ENCODE measurements at places on chromosomes 16 and 17.

DNA sequence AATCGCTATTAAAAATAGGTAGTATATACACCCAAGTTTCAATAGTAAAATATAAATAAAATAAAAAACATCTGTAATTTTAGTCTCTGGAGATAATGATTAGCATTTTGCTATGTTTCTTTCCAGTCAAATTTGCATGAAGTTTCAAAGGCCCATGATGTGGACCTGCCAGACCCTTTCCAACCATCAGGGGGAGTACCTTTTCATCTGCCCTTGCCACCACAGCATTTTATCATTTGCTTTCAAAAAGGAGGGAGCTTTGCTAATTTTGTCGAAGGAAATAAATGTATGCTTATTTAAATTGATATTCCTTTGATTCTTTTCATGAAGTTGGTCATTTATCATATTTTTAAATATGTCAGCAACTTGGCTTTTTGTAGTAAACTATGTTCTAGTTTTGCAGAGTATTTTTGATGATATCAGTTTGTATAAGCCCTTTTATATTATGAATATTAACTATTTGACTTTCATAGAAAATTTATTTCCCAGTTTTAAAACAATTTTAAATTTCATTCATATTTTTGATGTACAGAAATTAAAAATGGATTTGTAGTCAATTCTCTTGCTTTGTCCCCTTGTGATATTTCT is 115.2 kb upstream of the NETO2 start:
- no peak for DNase-seq

GRCh38 chr17:80761110-80761871 is 216.7 kb downstream of the RPTOR start:
- DNase-seq: peak; percentile 59

DNA sequence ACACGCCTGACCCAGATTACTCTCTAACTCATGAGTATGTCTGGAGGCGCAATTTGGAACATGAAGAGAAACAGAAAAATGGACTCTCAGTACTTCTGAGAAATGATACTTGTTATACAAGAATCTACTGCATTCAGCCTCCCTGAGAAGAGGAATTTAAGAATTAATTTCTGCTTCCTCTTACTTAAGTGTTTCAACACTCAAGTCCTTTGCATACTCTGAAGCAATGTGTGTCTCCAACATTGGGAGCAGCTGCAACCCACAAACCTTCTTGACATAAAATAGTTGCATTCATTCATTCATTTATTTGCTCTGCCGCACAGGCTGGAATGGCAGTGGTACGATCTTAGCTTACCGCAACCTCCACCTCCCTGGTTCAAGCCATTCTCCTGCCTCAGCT is 199.8 kb downstream of the NPIPA7 start:
- no peak for DNase-seq

- no peak for DNase-seq
Measured at GRCh38 chr17:75635610-75636202, 2.5 kb downstream of the SMIM5 start.

DNA sequence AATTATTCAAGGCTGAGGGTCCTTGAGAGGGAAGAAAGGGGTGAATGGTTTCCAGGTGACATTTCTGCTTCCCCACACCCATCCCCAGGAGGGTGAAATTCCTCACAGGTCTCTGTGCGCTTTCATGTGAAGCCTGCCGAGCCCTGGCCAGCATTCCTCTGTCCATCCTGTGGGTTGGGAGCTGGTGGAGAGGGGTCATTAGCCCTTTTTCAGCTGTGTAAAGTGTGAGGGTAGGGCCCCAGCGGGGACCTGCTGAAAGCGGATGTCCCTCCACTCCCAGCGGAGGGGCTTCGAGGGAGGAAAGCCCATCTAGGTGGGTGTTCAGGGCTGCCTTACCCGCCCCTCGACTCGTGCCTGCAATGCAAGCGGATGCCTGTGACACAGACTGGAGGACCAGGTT is 53.3 kb upstream of the DLX4 start:
- DNase-seq: no peak

DNA sequence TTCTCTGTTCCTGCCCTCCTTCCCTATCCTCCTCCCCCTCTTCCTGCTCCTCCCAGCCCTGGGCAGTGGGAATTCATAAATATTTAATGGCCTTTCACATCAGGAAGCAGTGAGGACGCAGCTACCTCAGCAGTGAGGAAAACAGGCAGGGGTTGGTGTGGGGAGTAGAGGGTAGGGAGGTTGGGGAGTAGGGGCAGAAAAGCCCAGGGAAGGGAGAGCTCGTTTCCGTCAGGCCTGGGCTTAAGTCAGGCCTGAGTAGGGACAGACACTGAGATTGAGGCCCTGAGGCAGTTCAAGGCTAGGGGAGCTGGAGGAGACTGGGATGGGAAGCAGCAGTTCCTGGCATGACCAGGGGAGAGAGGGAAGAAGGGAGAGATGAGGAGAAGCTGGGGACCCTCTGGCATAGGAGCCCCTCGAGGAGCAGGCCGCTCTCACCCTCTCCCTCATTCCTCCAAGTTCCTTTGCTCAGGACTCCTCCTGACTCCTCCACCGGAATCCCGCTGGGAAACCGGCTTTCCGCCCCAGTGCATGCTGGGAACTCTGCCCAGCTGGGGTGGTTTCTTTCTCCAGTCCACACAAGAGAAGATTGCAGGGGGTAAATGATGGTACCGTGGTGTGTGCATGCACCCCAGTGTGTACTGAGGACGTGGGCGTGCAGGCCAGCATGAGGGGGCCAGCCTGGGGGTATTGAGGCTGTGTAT is 6.2 kb downstream of the SAMD14 start:
- DNase-seq: no peak

GRCh38 chr17:74520790-74521480 is 10.3 kb downstream of the CD300LB start:
- DNase-seq: no peak

DNA sequence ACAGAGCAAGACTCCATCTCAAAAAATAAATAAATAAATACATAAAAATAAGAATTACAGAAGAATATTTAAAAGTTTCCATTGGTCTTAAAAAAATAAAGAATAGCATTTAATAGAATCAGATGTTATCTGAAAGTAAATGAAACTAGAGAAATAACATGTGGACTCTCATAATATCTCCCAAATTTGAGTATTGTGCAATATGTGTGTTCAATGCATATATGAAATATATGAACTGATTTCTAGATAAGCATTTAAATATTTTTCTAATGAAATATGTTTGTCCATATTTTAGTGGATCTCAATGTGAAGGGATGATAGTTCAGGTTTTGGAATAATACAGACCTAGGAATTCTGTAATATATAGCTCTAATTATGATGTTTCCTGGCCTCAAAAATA is 265.9 kb upstream of the PMFBP1 start:
- DNase-seq: no peak

All from stimulated activated CD4-positive, alpha-beta T cell treated with anti-CD3 and anti-CD28 coated beads, Interleukin-12 subunit alpha, Interleukin-12 subunit beta, amount 100 ng/mL, for 24 hours (primary cell).